ENCODE measurements at places on chromosomes 7 and 10. TPM values are rescaled to one million over a fixed set of nuclear protein-coding genes. Genes with fewer than 3 reads are reported as not detected.

Gene SLC18A2
- polyA plus RNA-seq: 0.14 TPM

Gene PAPSS2
- 5.8 TPM for polyA plus RNA-seq

Gene CNNM1
- polyA plus RNA-seq: not detected

Gene GRM3
- polyA plus RNA-seq: not detected

Gene IL6
- polyA plus RNA-seq: 2.0 TPM

Gene GPR15LG
- not detected for polyA plus RNA-seq

Gene EGFR
- 2.3 TPM for polyA plus RNA-seq

Gene PHYHIPL
- 0.08 TPM for polyA plus RNA-seq
